ENCODE measurements at places on chromosomes 3 and 15. TPM values are rescaled to one million over a fixed set of nuclear protein-coding genes. Genes with fewer than 3 reads are reported as not detected.
A peak's percentile ranks its signal among the peaks of the same experiment; 100 is the strongest.

DNA sequence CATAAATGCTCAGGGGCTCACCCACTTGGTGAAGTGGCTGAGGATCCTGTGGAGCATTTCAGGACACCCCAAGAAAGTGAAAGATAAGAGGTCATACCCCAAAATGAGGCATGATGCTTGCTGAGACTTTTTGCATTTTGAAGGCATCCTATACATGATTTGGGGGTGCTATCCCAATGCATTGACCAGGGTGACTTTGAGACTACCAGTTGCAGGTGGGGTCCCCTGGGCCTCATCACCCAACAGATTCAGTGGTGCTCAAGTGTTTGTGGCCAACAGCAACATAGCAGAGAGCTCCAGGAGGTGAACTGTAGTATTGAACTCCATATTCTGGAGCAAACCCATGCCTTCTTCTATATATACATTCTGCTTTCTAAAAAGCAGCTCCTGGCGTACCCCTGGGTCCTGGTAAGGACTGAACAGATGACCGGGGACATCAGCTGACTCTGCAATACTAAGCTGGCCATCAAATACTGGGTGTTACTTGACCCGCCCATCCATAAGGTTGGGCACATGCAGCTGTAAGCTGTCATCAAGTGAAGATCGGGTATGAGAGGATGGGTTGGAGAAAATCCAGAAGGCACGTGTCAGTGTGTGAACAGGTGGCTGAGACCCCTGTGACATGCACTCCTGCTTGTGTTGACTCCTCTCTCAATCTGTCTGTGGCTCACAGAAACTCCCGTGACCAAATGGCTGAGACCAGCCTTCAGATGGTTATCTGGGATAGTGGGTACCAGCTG is 143.3 kb downstream of the KLF13 start:
- H3K4me3 ChIP-seq: no peak overlapping the region
- H3K4me1 ChIP-seq: peaks cover 41% of the 10 kb centered on the region
- H3K27ac ChIP-seq: peak overlapping the region; percentile 94
- DNase-seq: peak; percentile 6
- H3K27me3 ChIP-seq: no peaks in the 10 kb centered on the region

LMAN1L gene
- total RNA-seq: 4.9 TPM

DNA sequence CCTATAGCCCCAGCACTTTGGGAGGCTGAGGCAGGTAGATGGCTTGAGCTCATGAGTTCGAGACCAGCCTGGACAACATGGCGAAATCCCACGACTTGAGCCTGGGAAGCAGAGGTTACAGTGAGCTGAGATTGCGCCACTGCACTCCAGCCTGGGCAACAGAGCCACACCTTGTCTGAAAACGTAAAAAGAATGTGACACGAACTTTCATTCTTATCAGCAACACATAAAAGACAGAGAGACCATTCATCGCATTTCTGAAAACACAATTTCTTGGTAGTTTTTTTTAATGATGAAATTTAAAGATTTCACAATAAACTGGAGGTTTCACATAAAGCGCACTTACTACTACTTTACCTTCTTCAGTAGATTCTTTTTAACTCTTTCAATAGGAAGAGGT is 18.4 kb downstream of the HLTF start:
- no peaks in the 10 kb centered on the region for H3K27me3 ChIP-seq
- H3K4me1 ChIP-seq: no peaks in the 10 kb centered on the region
- H3K4me3 ChIP-seq: no peak overlapping the region
- H3K36me3 ChIP-seq: no peaks in the 10 kb centered on the region

GRCh38 chr15:30830961-30831360 is 72.8 kb upstream of the FAN1 start:
- peaks cover 7% of the 10 kb centered on the region for H3K4me1 ChIP-seq
- peaks cover 13% of the 10 kb centered on the region for H3K36me3 ChIP-seq
- H3K27me3 ChIP-seq: no peaks in the 10 kb centered on the region
- H3K4me3 ChIP-seq: no peak overlapping the region

GRCh38 chr3:464255-464654 is 267.7 kb downstream of the CHL1 start:
- H3K4me3 ChIP-seq: no peak overlapping the region
- no peaks in the 10 kb centered on the region for H3K4me1 ChIP-seq
- DNase-seq: no peak
- no peak overlapping the region for H3K27ac ChIP-seq
- no peaks in the 10 kb centered on the region for H3K36me3 ChIP-seq

VPS33B gene
- total RNA-seq: 23.6 TPM

DNA sequence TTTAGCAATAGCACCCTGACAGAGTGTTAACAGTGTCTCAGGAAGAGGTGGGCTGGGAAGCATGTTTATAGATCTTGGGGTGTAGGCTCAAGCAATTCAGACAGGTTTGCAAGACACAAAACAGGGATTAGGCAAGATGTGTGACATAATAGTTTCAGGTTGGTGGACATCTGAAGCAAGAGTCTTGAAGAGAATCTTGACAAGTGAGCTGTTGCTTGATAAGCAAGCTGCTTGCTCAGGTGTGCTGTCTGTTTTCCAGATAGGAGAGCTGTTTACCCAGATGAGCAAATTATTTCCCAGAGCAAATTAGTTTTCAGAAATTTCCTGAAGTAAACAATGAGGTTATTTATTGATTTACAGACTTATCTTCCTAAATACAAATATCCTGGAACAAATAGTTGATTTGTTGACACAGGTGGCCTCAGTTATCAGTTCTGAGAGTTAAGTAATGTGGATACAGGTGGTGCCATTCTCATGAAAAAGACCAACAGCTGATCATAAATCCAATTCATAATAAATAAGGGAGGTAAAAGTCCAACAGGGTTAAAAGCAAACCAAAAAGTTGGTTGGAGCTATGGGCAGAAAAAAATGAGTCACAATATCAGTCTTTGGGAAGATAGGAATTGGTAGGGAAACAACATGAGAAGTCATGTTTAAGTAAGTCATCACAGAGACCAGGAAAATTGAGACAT is 437.3 kb downstream of the TBL1XR1 start:
- no peak overlapping the region for H3K27ac ChIP-seq
- H3K27me3 ChIP-seq: no peaks in the 10 kb centered on the region
- DNase-seq: no peak
- no peaks in the 10 kb centered on the region for H3K4me1 ChIP-seq
- H3K4me3 ChIP-seq: no peak overlapping the region

DNA sequence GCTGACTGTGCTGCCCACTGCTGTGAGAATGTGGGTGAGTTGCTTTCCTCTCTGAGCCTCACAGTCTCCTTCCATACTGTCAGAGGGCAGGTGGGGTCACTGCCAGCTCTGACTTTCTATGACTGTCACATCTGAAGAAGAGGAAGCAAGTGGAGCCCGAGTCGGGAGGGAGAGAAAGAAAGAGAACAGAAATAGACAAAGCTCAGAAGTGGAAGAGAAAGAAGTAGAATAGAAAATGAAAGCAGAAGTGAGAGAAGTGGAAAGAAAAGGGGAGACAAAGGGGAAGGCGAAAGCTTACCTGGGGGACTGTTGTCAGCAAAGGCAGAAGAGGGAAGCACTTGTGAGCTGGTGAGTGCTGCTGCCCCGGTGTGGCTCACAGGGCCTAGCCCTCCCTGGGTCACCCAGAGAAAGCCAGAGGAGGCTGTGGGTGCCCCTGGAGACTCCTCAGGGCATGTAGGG is 57.9 kb downstream of the EPHB1 start:
- H3K27me3 ChIP-seq: no peaks in the 10 kb centered on the region
- peaks cover 10% of the 10 kb centered on the region for H3K4me1 ChIP-seq
- H3K36me3 ChIP-seq: no peaks in the 10 kb centered on the region
- H3K4me3 ChIP-seq: no peak overlapping the region
- H3K27ac ChIP-seq: no peak overlapping the region

GRCh38 chr3:127831723-127832172 is 9.4 kb upstream of the MGLL start:
- H3K27ac ChIP-seq: no peak overlapping the region
- no peaks in the 10 kb centered on the region for H3K27me3 ChIP-seq
- H3K4me1 ChIP-seq: no peaks in the 10 kb centered on the region
- H3K36me3 ChIP-seq: peaks cover 19% of the 10 kb centered on the region
- no peak overlapping the region for H3K4me3 ChIP-seq

GRCh38 chr15:25439369-25439836 is 579 bp upstream of the UBE3A start:
- H3K27ac ChIP-seq: peak overlapping the region; percentile 91
- no peaks in the 10 kb centered on the region for H3K36me3 ChIP-seq
- peak overlapping the region; percentile 91 for H3K4me3 ChIP-seq

DNA sequence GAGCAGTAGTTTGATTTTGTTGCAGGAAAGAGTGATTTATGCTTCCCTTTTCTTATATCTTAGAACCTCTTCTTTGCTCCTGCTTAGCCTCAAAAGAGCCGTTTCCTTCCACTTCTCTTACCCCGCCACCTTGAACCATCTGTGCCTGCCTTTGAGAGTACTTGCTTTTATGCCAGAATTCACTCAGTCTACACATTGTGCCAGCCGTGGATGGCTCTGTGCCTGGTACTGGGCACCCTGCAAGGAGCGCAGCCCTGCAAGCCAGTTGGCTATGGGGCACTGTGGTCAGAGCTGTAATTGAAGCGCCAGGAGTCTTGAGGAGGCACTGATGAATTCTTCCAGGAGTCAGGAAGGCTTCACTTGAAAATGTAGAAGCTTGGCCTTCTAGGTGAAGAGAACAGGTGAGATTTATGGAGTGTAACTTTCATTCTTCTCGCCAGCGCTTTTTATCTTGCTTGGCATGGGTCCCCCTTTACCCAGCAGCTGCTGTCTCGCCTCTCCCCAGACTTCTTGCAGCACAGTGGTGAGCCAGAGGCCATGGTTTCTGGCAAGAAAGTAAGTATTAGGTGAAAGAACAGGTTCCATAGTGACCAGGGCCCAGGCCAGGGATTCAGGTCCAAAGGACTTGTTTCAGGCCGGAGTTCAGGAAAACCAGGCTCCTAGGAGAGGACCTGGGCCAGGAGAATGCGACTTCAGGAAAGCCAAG is 4.9 kb downstream of the TMED3 start:
- no peaks in the 10 kb centered on the region for H3K27me3 ChIP-seq
- H3K4me3 ChIP-seq: no peak overlapping the region
- peaks cover 65% of the 10 kb centered on the region for H3K4me1 ChIP-seq

CILP gene
- 0.12 TPM for total RNA-seq

DNA sequence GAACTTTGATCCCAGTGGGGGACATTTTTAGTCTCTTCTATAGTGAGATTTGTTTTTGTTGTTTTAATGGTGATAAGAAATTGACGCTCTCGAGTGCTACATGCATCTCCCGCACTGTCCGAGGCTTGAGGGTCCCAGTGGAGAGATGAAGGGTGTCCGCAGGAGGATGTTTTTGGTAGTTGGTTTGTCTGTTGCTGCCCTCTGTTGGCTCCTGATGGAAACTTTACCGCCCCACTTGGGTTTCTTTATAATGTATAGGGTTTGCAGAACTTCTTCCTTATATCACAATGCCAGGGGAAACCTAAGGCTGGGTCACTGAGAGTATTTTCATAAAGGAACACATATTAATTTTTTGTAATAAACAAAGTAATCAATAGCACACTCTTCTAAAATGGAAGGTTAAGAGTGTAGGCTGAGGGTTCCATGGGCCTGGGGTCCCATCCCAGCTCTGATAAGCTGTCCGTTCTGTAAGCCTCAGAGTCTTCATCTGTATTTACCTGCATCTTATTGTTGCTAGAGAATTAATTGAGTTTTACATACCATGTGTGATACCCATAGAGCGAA is 185.3 kb upstream of the FEZF2 start:
- no peaks in the 10 kb centered on the region for H3K4me1 ChIP-seq
- H3K27me3 ChIP-seq: no peaks in the 10 kb centered on the region
- DNase-seq: no peak
- no peak overlapping the region for H3K27ac ChIP-seq
- H3K4me3 ChIP-seq: no peak overlapping the region
- no peaks in the 10 kb centered on the region for H3K36me3 ChIP-seq

C3orf49 gene
- not detected for total RNA-seq

IQCF5 gene
- not detected for total RNA-seq

DNA sequence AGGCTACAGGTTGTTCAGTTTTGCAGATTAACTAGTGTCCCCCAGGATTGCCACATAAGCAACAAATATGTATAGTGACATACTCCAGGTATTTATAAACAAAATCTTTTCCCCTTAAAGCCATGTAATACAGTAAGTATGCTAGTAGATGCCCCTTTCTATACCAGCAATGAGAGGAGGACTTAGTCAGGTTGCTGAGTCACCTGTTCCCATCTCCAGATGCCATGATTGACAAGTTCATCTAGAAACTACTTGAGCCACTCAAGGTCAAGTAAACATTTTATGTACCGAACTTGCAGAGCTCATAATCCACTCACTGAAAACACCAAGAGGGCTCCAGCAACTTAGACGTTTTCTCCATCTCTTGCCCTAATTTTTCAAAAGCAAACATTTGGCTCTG is 18.2 kb downstream of the SLC9A9 start:
- peak overlapping the region; percentile 66 for H3K4me3 ChIP-seq
- H3K36me3 ChIP-seq: peaks cover 24% of the 10 kb centered on the region
- peak overlapping the region; percentile 63 for H3K27ac ChIP-seq
- H3K27me3 ChIP-seq: no peaks in the 10 kb centered on the region

DNA sequence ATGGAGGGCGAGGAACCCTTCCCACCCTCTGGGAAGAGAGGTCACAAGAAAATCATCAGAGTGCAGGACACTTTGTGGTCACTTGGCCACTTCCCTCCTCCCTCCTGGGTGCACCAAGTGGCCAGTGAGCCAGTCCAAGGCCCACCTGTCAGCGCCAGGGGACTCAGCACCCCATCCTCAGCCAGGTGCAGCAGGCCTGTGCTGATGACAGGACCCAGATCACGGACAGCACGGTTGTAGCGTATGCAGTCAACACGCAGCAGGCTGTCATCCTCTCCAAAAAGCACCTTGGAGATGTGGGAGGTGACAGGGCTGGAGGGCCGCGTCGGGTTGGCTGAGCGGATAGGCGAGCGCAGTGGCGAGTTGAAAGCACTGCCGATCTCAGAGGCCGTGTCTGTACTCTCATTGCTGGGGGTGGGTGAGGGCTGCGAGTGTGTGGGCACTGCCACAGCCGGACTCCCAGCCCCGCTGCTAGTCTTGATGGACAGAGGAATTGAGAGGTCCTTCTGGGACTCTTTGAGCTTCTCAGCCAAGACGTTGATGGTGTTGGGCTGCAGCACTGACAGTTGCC is 41.5 kb downstream of the SEMA3G start:
- no peak overlapping the region for H3K4me3 ChIP-seq
- H3K4me1 ChIP-seq: peaks cover 8% of the 10 kb centered on the region
- peaks cover 7% of the 10 kb centered on the region for H3K36me3 ChIP-seq
- peak; percentile 47 for DNase-seq

PRRT3 gene
- total RNA-seq: 13.7 TPM

Data from natural killer cell treated with Interleukin-12 subunit alpha and Interleukin-12 subunit beta and Interleukin-15 and Interleukin-18, amount 100 ng/mL, for 72 hours (primary cell).